ENCODE measurements at places on chromosomes 2 and 18.

DNA sequence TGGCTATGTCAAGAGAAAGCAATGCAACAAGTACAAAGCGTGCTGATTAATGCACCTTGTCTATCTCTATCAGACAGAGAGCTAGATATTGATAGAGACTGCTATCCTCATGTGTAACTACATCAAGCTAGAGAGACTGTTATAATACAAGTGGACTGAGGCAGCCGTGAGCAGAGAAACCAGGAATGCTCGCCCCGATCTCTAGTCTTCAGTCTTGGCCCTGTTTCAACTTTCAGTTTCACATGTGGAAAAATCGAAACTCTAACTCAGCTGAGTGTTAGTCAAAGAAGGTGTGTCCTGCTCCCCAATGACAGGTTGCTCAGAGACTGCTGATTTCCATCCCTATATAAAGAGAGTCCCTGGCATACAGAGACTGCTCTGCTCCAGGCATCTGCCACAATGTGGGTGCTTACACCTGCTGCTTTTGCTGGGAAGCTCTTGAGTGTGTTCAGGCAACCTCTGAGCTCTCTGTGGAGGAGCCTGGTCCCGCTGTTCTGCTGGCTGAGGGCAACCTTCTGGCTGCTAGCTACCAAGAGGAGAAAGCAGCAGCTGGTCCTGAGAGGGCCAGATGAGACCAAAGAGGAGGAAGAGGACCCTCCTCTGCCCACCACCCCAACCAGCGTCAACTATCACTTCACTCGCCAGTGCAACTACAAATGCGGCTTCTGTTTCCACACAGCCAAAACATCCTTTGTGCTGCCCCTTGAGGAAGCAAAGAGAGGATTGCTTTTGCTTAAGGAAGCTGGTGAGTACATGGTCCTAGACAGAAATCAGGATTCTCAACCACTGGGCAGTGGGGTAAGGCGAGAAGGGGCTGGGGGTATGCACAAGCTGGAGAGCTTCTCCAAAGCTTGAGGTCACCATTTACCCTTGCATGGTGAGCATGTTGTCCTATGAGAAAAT, at the start of gene RSAD2:
Gene RSAD2, plus strand, starts transcription at position 376 of the 903 bp plus-strand sequence. Its CDS starts 24 bp downstream, at position 400.
- DNase-seq, result peak; percentile 31

DNA sequence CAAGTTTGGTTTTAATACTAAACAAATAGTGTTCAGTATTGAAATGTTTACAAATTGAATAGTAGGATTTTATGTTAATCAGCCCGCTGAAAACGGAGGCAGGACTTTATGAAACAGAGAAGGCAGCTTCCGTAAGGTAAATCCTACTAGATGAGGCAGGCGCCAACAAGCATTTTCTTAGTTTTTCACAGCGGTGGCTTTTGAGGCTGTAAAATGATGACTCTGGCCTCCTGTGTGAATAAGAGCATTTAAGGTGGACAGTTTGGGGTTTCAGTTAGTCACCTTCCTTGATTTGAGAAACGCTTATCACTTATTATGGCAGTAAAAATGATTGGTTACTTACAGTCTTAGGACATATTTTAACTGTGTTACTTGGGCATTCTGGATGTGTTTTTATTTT, 212.9 kb downstream of the PTGR3 start:
- DNase-seq, result no peak

GRCh38 chr2:55843994-55844345, 79.6 kb downstream of the EFEMP1 start:
- no peak for DNase-seq

DNA sequence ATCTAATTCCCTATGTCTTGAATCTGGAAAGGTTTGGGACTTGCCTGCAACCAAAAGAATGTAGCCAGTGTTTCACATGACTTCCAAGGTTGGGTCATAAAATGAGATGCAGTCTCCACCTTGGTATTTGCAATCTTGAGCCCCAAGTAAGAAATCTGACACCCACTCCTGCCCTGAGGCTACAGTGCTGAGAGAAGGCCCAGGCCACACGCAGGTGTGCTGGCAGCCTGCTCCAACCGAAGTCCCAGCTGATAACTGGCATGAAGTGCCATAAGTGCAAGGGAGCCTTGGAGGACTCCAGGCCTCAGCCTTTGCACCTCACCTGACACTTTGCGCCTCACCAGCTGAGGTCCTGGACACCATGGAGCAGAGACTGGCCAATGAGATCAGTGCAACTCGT, 182.7 kb downstream of the ANAPC1 start:
- DNase-seq, result no peak

- DNase-seq, result peak; percentile 78
Observed at GRCh38 chr2:135004005-135004746, 43.1 kb downstream of the MAP3K19 start.

DNA sequence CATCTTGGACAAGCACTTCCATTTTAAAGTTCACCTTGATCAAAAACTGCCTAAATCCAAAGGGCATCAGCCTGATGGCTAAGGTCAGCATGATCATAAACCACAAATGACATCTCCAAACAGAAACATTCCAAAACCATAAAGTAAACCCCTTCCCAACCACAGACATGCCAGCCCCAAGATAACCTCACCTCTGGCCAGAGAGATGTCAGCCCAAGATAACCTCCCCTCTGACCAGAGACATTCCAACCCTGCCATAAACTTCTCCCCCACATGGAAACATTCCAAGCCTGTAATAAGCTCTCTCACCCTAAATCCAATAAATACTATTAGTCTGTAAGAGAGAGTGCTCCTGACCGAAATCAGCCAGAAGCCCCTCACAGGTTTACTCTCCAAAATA, 18.6 kb upstream of the MARCO start:
- DNase-seq, result no peak

DNA sequence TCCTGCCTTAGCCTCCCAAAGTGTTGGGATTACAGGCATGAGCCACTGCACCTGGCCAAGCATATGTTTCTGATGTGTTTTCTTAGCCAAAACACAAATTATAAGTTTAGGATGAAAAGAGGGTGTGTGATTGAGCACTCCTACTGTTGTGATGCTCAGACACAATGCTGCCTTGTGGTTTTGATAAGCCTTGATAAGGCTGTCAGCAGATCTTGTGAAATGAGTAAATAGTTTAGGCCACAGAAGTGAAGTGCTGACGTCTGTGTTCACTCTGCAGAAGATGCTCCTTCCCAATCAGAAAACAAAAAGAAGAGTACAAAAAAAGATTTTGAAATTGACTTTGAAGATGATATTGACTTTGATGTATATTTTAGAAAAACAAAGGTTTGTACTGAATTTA, 24.3 kb downstream of the NCAPH start:
- no peak for DNase-seq

DNA sequence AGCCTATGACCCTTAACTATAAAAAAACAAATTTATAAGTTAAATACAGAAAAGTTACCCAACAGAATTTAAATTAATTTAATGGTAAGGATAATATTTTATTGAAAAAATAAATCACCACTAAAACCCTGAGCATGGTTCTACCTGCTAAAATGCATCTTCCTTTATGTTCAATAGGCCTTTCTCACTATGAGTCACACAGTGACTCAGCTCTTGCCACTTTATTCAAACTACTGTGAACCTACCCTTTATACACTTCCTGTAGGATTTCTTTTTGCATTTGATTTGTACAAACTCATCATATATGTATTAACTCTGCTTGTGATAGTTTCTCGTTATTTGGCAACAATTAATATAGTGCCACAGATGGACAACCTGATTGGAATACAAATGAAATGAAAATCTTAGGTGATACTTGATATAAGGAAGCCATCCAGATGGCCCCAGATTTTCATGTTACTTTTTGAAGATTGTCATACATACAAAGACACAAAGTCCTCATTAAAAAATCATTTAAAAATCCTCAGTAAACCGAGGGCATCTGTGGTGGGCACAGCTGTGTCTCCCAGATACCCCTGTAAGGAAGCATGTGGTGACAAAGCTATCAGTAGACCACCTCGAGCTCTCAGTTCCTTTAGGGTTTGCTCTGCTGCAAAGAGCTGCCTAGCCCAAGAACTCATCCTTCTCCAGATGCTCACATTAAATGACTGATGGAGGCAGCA, 55.2 kb upstream of the COBLL1 start:
- no peak for DNase-seq

- peak; percentile 49 for DNase-seq
Observed at GRCh38 chr2:200765139-200765951, 46.4 kb upstream of the BZW1 start.

DNA sequence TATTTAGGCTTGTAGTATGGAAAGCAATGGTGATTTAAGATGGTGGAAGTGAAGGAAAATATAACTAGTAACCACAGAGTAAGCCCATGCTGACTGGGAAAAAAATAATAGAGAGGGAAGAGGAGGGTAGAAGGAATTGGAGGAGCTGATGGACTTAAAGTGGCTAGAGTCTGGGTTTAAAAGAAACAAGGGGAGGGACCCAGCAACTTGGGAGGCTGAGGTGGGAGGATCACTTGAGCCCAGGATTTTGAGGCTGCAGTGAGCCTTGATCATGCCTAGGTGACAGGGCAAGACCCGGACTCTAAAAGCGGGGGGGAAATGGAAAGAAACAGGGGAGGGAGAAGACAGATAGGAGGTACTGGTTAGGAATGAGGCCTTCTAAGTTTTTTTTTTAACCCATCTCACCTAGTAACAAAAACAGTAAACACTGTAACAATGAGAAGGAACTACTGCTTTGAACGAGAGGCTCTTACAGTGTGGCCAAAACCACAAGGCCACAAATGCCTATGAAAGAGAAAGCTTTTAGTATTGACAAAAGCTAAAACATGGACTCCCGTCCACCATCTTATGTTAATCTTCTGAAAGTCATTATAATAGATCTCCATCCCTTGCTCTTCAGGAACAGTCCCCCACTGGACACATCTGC, 26.6 kb downstream of the METTL8 start:
- no peak for DNase-seq
